ENCODE measurements at places on chromosomes 13 and 19. TPM values are rescaled to one million over a fixed set of nuclear protein-coding genes. Genes with fewer than 3 reads are reported as not detected.

PROZ gene
- 2.8 TPM for polyA plus RNA-seq

FBXO17 gene
- polyA plus RNA-seq: 51.3 TPM

CCNA1 gene
- 1.1 TPM for polyA plus RNA-seq

- no peak for DNase-seq
Measured at GRCh38 chr13:29185926-29186325, 365.8 kb downstream of the MTUS2 start.

KLK15 gene
- not detected for polyA plus RNA-seq

- no peak for DNase-seq
Measured at GRCh38 chr13:25920931-25921330, 130.9 kb downstream of the SHISA2 start.

DNA sequence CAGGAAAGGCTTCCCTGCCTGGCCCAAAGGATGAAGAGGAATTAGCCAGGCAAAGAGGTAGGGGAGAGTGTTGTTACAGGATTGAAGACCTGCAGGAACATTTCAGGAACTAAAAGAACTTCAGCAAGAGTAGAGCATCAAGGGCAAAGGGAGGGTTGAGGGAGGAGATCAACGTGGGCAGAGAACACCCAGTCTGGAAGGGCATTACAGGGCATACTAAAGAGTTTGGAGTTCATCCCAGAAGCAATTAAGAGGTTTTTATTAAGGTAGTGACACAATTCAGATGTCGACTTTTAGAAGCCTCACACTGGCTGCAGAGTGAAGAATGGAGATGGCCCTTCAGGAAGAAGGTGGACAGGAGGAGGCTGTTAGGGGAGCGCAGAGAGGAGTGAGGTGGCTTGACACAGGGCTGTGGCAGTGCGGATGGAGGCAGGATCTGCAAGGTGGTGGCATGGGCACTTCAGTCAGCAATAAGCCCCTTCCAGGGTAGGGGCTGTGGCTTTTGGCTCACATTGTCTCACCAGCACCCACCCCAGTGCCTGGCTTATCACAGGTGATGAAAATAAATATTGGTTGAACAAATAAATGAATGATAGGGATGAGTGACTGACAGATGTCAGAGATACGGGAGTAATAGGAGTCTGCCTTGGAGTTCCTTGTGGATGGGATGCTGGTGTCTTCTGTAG is 24.9 kb downstream of the TEX26 start:
- no peak for DNase-seq

URAD gene
- polyA plus RNA-seq: not detected

DNA sequence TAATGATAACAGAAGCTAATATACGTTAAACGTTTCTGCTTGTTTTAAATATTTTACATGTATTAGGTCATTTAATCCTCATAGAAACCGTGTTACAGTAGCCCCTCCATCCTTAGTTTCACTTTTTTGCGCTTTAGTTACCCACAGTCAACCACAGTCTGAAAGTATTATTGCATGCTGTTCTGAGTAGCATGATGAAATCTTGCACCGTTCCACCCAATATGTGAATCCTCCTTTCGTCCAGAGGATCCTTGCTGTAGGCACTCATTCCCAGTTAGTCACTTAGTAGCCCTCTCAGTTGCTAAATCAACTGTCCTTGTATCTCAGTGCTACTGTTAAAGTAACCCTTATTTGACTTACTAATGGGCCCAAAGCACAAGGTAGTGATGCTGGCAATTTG is 257.8 kb downstream of the ENOX1 start:
- no peak for DNase-seq

FARP1 gene
- polyA plus RNA-seq: 270 TPM

MYADM gene
- 61.3 TPM for polyA plus RNA-seq

HSD11B1L gene
- polyA plus RNA-seq: 16.9 TPM

DNA sequence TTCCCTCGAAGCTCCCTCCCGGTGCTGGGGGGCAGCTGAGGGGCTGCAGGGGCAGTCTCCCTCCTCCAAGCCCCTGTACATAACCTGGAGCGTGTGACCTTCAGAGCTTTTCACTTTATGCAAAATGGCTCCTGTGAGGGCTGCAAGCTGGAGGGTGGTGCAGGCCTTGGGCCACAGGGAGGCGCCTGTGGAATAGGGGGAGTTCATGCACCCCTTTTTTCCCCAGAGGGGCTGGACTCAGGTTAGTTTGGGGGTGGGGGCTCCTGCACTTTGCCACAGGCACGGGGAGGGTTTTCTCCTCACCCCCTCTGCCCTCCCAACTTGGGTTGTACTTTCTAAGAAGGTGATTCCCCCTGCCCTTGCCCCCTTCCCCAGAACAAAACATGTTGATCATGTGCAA is 6.6 kb upstream of the PRR19 start:
- no peak for DNase-seq

PSG6 gene
- polyA plus RNA-seq: not detected

- peak; percentile 66 for DNase-seq
Measured at GRCh38 chr19:9075064-9075949, 11.6 kb upstream of the OR1M1 start.

- DNase-seq: no peak
Measured at GRCh38 chr19:40611900-40612698, 10.9 kb downstream of the LTBP4 start.

GRCh38 chr19:2528675-2529101 is 52.8 kb downstream of the GADD45B start:
- DNase-seq: no peak

KLK5 gene
- 1.2 TPM for polyA plus RNA-seq

DNA sequence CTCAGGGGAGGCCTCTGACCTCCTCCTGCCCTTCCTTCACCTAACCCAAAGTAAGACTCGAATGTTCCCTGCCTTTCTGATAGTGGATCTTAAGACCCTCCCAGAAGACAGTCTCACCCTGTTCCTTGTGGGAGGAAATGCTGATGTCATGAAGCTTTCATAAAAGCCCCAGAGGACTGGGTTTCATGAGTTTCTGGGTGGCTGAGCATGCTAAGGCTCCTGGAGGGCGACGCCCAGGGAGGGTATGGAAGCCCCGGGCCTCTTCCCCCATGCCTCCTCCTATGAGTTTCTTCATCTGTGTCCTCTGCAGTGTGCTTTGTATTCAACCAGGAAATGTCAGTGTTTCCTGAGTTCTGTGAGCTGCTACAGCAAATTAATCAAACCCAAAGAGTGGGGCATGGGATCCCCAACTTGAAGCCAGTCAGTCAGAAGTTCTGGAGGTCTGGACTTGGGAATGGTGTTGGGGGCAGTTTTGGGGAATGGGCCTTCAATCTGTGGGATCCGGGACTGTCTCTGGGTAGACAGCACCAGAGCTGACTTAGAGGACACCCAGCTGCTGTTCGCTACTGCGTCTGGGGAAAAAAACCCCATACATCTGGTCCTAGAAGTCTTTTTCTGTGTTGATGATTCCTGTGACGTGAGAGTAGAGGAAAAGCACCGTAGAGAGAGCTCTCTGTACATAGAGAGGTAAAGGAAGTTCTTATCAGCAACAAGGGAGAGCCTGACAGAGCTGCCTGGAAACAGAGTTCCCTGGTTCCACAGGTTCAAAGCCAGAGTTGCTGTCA is 2.0 kb upstream of the LILRB2 start:
- DNase-seq: no peak

DNA sequence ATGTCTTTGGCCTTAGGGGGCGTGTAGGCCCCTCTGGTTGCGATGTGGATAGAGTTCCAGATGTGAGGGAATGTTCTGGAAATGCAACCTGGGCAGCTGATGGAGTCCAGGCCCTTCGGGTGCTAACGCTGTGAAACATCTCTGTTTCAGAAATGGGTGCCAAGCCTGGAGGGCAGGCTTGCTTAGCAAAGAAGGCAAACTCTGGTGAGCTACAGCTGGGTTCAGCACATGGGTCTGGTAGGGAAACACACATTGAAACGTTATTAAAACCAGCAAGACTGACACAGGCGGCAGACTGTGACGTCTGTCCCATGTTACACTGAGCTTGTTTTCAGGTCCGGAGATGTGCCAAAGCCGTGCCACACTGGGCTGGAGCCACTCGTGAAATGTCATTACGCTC is 8.6 kb upstream of the CDC16 start:
- no peak for DNase-seq

DPP9 gene
- 32.9 TPM for polyA plus RNA-seq

GRCh38 chr13:45882626-45883025 is 31.1 kb upstream of the SIAH3 start:
- no peak for DNase-seq

GAS6 gene
- 38.4 TPM for polyA plus RNA-seq

DCUN1D2 gene
- polyA plus RNA-seq: 15.3 TPM

- DNase-seq: no peak
Measured at GRCh38 chr19:1270213-1270853, 1.2 kb downstream of the CIRBP start.

KLK13 gene
- polyA plus RNA-seq: 0.35 TPM

DNA sequence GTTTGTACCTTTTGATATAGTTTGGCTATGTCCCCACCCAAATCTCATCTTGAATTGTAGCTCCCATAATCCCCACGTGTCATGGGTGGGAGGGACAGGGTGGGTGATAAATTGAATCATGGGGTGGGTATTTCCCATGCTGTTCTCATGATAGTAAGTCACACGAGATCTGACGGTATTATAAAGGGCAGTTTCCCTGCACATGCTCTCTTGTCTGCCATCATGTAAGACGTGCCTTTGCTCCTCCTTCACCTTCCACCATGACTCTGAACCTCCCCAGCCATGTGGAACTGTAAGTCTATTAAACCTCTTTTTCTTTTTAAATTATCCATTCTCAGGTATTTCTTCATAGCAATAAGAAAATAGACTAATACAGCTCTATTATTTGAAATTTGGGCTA is 330.7 kb upstream of the ATXN8OS start:
- DNase-seq: no peak

- no peak for DNase-seq
Measured at GRCh38 chr13:25132751-25133390, 36.9 kb downstream of the PABPC3 start.

ICAM1 gene
- 5.5 TPM for polyA plus RNA-seq

DNA sequence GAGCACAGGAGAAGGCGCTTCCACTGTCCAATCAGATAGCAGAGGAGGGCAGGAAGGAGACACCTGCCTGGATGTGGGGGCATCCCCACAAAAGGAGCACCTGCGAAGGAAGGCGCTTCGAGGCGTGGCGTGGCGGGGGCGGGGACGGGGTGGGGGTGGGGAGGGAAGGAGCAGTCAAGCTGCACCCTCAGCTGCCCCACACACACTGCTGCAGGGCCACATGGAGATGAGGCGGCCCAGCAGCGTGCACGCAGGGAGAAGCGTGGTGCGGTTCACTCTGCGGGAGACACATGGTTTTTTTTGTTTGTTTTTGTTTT is 21.4 kb downstream of the ANKRD27 start:
- no peak for DNase-seq

PLPPR3 gene
- polyA plus RNA-seq: 12.7 TPM

MYO16 gene
- 0.43 TPM for polyA plus RNA-seq

- DNase-seq: no peak
Measured at GRCh38 chr19:50759886-50760285, 10.4 kb upstream of the GPR32 start.

DNA sequence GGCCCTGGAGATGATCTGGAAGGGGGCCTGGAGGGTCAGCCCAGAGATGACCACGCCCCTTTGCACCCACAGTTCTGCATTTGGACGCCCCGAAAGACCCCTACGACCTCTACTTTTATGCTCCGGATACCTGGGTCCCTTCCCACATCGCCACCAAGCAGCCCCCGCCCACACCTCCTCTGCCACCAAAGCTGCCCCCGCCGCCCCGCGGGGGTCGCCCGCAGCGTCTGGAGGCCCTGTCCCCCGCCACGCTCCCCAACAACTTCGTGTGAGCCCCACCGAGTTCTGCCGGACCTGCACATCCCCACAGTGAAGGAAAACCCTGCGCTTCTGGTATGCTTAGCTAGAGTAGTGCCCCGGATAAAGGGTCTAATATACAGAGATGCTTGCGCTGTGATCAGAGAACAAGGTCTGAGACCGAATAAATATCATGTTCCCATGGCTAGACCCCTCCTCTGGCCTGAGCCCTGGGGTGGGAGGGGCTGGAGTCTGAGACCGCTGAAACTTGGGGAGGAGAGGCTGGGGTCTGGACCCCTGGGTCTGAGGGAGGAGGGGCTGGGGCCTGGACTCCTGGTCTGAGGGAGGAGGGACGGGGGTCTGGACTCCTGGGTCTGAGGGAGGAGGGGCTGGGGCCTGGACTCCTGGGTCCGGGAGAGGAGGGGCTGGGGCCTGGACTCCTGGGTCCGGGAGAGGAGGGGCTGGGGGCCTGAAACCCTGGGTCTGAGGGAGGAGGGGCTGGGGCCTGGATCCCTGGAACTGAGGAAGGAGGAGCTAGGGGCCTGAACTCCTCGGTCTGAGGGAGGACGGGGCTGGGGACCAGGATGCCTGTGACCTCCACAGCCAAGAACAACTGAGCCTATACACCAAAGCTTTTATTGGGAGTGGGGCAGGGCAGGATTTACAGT is 3.6 kb downstream of the GFY start:
- DNase-seq: no peak

- DNase-seq: no peak
Measured at GRCh38 chr13:46324976-46325375, 62.1 kb downstream of the RUBCNL start.

GRCh38 chr13:24505256-24505655 is 7.3 kb downstream of the PARP4 start:
- DNase-seq: no peak

DNA sequence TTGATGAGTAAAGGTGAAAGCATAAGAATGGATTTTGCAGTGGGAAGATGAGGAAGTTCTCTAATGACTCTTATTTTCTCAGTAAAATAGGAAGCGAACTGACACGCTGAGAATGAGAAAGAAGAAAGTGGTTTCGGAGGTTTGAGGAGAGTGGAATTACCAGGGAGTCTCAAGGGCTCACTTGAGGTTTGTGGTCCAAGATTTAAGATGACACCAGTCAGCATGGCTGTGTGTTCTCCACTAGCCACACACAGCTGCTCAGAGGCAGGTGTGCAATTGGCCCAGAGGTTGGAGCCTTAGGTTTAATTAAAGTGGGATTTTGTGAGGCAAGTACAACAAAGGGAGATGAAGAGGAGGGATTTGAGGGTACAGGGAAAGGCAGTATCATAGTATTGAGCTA is 99.6 kb upstream of the NBEA start:
- DNase-seq: no peak

ZNF302 gene
- 78.9 TPM for polyA plus RNA-seq
